ENCODE measurements at places on chromosomes 7 and 10.

GRCh38 chr10:79342295-79342761, 4.9 kb upstream of the PPIF start:
- DNase-seq, result no peak

DNA sequence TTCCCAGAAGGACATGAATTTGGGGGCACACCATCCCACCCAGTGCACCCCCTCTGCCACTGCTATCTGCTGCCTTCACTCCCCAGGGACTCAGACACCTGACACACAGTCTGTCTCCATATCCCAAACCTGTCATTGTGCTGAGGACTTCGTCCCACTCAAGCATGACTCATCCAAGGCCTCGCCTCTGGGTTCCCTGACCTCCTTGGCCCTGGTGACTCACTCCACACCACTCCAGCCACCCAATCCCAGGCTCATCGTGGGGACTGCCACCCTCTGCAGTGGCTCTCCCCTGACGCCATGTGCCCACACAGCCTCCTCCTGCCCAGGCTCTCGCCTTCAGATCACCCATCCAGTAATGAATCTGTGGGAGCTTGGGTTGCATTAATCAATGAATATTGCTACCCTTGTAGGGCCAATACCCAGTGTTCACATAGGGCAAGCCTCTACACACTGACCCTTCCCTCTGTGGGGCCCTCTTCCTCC, 6.6 kb upstream of the INSIG1 start:
- DNase-seq, result peak; percentile 48

DNA sequence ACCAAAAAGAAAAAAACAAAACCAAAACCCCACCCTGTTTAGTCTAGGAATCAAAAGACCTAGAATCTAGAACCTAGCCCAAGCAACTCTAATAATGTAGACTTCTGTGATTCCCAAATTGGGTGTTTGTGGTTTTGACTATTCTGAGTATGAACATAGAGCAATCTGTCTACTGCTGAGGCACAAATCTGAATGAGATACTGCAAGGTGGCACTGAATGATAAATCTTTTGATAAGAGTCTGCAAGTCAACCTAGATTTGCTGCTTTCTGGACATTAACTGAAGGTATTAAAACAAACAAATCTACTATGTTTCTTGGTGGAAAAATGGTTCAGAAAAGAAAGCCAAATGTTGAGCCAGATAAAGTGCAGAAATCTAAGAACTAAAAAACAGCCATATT, 50.6 kb downstream of the IRF5 start:
- DNase-seq, result peak; percentile 23

DNA sequence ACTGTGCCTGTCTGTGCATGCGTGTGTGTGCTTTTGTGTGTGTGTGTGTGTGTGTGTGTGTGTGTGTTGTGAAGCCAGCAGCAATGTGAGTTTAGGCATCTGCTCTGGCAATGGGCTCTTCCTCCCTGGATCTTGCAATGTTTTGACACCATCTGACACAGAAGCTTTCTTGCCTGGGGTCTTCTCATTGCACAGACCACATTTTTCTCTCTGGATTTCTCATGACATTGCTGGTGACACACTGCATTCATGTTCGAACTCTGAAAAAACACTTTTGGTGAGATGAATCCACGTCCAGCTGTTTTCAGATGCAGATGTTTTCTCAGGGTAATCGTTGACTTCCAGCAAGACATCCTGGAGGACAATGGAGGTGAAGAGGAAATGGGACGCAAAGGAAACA, 63.0 kb upstream of the FZD8 start:
- DNase-seq, result no peak

DNA sequence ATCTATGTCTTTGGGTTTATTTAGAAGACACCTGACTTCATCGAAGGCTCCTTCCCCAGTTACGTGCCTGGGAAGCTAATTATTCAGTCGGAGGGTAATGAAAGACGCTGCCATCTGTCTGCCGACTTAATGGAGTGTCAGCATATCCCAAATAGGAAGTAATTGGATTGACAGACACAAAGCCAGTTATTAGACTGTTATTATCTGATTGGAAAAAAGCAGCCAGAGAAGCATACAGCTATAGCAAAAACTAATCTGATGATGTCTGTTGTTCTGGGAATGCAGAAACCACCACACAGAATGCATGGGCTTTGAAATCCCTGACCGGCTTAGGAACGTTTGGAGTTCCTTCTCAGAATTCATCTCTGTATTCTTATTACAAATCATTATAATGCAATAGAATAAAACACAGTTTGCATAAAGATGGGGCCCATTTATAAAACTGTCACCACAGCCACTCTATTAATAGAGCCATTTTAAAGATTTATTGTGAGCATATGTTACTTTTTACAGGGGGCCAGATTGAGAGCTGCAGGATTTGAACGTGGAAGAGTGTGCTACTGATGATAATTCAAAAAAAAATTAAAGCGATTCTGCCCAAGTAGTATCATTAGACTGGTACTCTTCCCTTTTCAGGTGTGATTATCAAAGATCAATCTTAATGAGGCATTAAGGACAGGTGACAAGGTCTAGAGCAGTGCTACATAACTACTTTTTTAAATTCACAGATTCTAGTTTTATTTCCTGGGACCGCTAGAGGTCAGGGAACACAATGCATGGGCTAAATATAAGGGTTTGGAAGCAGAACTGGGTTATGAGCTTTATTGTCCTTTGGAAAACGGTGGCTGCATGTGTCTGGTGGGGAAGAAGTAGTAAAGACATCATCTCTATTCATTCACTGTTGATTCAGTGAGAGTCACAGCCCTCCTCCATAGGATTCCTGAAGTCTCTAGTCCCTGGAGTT, 330.1 kb upstream of the LRGUK start:
- DNase-seq, result no peak

GRCh38 chr10:47141349-47141748, 158.6 kb upstream of the GDF10 start:
- DNase-seq, result no peak

DNA sequence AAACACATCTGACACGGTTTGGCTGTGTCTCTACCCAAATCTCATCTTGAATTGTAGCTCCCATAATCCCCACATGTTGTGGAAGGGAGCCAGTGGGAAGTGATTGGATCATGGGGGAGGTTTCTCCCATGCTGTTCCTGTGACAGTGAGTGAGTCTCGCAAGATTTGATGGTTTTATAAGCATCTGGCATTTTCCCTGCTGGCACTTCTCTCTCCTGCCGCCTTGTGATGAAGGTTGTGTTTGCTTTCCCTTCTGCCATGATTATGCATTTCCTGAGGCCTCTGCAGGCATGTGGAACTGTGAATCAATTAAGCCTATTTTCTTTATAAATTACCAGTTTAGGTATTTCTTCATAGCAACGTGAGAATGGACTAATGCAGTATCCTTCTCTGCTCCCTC, 5.9 kb upstream of the HTR5A start:
- no peak for DNase-seq

DNA sequence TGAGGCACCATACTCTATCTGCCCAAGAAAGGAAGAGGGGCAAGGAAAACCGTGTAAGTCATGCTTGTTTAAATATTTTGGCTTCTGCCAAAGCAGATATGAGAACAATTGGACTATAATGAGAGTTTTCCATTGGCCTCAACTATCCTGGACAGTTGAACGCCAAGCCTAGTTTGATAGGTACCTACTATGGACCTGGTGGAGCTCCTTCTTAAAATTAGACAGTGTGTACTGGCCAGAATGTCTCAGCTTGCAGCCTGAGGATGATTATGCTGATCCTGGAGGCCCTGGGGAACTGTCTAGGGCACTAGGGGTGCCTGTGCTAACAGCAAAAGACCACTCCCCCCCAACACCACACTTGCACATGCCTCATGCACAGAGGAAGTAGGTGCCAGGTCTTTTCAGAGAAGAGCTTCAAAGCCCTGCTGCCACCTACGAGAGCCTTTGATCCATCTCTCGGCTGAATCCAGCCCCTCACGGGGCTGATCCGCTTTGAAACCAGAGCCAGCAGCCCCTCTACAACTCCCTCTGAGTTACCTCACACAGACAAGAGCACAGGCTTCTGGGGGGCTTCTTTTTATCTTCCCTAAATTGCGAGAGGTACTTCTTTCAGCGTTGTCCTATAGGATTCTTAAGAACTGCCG, 473.8 kb upstream of the GALNT17 start:
- DNase-seq, result no peak

- no peak for DNase-seq
These were observed 222.6 kb upstream of the PPP1R3A start for GRCh38 chr7:114141415-114141814.

DNA sequence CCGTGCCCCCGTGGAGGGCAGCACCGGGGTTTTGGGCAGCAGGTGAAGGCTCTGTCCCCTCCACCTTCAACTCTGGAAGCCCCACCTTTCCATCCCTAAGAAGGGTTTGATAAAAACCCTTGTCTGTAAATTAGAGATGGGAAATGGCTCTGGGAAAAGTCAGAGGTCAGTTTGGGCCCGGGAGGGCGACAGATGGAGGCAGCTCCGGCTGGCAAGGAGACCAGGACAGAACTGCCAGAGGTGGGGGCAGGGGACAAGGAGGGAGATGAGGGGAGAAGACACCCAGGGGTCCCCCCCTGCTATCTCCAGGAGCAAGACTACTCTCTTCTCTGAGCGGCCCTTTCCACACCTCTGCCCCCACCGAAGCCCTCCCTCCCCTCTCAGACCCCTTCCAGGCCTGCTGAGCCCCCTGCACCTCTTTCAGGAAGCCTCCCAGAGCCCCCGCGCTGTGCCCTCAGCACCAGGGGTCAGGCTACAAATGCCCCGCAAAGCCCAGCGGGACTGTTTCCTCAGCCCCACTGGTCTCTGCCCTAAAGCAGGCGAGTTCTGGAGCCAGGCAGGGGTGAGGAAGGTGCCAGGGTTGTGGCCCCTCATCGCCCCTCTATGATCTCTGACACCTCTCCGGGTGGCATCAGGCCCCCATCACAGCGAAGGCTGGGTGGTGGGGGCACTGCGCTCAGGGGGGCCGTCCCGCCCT, 980 bp upstream of the SH2B2 start:
- no peak for DNase-seq

DNA sequence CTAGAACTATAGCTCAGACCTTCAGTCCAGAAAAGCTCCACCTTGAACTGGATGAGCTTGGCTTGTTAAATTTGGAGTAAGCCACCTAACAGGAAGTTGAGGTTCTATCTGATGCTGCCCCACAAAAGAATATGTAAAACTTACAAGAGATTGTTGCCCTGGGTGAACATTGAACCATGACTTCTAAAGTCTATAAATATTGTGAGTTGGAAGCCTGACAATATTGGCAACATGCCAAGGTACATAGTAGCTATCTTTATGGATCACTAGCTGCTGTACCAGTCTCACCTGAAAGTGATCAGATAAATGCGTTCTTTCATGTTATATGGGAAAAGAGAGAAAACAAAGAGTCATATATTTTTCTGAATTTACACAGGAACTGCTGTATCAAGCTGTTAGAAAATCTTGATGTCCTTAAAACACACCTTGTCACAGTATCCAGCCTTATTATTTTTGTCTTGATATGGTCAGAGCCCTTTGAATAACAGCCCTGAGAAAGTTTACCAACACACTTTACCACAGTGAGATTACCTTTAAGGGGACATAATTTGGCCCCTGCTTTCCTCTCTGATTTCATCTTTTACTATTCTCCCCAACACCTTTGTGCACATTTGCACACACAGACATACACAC, 92.0 kb downstream of the LSMEM1 start:
- DNase-seq, result no peak

DNA sequence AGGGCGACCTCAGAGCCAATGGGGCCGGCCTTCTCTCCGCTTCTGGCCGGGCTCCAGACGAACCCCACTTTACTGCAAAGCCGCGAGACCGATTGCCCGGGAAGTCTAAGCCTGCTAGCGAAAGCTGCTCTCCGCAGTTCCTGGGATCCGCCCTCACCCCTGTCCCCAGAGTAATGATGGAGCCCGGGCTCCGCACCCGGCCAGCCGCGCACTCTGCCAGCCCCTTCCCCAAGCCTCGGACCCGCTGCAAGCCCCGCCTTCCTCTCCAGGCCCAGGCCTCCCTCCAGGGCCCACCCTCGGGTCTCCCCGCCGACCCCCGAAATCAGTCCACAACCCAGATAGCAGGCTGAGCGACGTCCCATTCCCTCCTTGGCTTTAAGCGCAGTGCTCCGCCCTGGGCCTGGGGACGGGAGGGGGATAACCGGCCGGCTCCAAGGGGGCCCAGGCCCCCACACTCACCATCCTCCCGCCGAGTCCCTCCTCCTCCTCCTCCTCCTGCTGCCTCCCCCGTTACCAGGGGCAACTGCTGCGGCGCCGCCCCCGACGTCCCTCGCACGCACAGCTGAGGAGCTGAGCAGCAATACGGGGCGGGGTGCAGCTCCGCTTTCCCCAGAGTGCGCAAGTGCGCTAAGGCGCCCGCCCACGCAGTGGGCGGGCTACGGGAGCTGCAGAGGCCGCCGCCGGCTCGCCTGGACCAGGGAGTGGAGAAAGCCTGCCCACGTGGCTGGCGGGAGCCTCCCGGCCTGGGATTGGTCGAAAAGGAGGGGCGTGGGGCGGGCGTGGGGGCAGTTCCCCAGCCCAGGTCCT, at the start of gene ARL3:
Gene ARL3 (minus strand): TSS at position 584 of the 807 bp plus-strand sequence. CDS start 122 bp downstream, at position 462.
- DNase-seq, result peak; percentile 100

GRCh38 chr7:65304175-65304574, 69.5 kb upstream of the ZNF92 start:
- DNase-seq, result no peak

DNA sequence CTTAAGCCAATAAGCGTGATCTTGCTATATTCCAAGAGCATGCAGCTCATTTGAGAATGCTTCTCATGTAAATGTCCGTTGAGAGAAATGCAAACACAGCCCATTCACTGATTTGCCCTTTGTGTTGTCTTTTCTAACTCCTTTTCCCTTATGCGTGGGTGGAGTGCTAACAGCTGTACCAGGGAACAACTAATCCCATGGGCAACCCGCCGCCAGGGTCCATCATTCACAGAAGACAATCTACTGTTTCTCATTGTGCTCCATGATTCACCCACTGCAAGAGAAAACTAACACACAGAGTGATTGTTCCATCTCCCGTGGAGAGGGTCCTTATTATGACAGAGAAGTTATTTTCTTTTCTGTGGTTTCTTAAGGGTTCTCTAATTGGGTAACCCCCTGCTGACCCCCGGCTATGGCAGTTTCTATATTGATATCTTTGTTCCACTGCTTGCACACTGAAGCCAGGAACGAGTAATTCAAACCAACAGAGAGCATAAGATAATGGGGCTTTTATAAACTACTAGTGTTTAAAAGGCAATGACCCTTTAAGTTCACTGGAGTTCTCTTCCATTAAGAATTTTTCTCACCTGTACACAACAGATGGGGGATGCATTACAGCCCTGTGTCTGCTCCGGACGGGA, 298.7 kb downstream of the BAMBI start:
- no peak for DNase-seq

DNA sequence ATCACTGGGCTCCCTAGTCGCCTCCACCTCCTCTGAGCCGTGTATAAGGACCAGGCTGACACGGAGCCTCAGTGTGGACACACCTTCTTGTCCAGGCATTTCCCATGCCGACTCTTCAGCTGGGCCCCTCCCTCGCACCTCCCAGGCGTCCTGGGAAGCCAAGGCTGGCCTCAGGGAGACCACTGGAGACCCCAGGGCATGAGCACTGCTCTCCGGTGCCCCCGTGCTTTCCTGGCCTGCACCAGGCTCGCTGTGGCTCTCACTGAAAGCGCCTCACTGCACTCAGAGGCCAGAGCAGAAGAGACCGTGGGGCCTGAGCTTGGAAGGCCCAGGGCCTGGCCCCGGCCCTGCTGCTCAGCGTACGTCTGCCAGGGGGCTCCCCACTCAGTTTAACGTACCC, 31.4 kb downstream of the LRRC27 start:
- no peak for DNase-seq
